Dermis blood vessel endothelial cell (primary cell): ENCODE measurements at places on chromosomes 2 and 18. TPM values are rescaled to one million over a fixed set of nuclear protein-coding genes. Genes with fewer than 3 reads are reported as not detected.

ACAA2 gene
- total RNA-seq, result 27.4 and 40.7 TPM in 2 replicates

LHCGR gene
- total RNA-seq, result not detected in 2 replicates

SIX3 gene
- not detected in 2 replicates for total RNA-seq

SAG gene
- 0.19 TPM in 1 of 2 replicates, not detected in the other for total RNA-seq

PTPRM gene
- total RNA-seq, result 87.5 and 104 TPM in 2 replicates

NCKAP5 gene
- total RNA-seq, result under 0.01 and 0.05 TPM in 2 replicates

CABYR gene
- 1.0 and 3.1 TPM in 2 replicates for total RNA-seq

TBC1D8 gene
- 81.3 and 89.8 TPM in 2 replicates for total RNA-seq

PTPRN gene
- total RNA-seq, result 0.17 TPM in 1 of 2 replicates, not detected in the other

SCYGR4 gene
- not detected in 2 replicates for total RNA-seq

RASGRP3 gene
- total RNA-seq, result 202 and 255 TPM in 2 replicates

MTCL1 gene
- 11.7 and 16.7 TPM in 2 replicates for total RNA-seq

MAP2 gene
- 3.9 and 6.0 TPM in 2 replicates for total RNA-seq

REL gene
- total RNA-seq, result 21.8 and 30.4 TPM in 2 replicates

ZC3H6 gene
- total RNA-seq, result 2.0 and 4.2 TPM in 2 replicates

DNA sequence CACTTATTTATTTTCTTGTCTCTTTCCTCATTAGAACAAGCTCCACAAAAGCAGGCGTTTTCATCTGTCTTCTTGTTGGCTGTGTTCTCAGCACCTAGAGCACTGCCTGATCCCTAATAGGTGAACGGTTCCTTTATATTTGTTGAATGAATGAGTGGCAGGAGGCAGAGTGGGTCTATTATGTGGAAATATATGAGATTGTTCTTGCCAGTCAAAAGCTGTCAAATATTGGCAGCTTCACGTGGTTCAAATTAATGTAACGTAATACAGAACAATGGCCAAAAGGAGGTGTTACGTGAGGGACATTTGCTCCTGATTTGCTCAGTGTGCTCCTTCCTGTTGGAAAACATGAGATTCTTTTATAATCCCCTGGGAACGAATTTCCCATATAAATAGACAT lies 8.5 kb upstream of the ARHGAP25 start:
- DNase-seq, result no peak

GRCh38 chr2:144183727-144184126 lies 336.2 kb downstream of the ZEB2 start:
- no peak for DNase-seq

- no peak for DNase-seq
These were observed 11.2 kb downstream of the RHBDD1 start for GRCh38 chr2:226847090-226847489.

DNA sequence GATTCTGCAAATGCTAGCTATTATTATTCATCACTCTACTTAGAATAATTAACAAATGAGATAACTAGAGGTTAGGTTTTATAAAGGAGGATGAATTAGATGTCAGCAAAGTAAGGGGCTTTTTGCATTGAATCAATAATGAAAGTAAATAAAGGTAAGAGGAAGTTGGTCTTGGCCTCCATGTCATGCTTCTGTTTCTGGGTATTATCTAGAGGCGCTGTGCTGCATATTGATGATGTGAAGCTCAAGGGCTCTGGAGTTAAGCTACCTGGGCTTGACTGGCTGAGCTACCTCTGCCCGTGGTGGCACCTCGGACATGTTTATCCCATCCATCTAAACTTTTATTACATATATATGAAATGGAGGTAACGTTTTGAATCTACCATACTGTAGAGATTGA lies 350.9 kb downstream of the PARD3B start:
- no peak for DNase-seq

- no peak for DNase-seq
These were observed 552.8 kb upstream of the NRP2 start for GRCh38 chr2:205129531-205129930.

DNA sequence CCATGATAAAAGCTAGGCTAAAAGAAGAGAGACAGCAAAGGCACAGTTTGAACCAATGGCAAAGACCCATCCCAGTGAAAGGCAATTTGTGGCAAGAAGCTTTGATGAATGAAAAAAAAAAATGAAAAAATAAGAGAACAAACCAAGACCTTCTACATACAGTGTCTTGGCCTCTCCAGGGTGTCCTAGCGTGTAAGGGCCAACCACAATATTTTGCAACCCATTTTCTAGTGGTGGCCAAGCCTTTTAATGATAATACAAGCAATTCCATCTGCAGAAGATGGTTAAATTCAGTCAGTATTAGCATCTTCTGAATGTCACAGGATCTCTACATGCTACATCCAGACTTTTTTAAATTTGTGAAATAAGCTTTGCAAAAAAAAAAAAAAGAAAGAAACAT lies 270.4 kb downstream of the LRATD1 start:
- DNase-seq, result no peak

- peak; percentile 67 for DNase-seq
These were observed 697 bp downstream of the LGALSL start for GRCh38 chr2:64454386-64455332.

DNA sequence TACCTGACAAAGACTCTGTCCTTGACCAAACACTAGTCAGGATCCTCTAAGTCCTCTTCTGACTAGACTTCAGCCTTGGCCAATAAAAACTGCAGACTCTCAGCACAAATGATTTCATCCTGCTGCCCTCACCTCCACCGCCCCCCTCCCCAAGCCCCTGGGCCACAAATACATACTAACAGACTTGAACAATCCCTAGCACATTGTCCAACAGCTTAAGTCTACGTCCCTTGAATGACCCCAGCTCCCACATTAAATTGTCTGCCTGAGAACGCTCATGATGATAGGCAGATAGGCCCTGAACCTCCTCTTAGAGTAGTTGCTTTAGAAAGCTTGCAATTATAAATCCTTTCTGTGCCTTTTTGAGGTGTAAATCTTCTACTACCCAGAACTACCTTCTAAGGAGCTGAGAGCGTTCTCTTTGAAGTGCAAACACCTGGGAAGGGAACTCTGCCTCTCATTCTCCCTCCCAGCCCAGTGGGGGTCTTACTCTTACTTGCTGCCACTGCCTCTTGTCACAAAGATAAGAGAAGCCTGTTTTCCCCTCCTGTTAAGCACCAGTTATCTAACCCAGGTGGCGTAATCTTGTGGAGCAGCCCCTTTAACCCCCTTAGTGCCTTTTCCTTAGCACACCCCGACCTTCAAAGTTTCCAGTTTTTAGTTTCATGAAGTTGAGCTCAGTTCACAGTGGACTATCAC lies 1225.6 kb downstream of the LRP1B start:
- DNase-seq, result no peak

- DNase-seq, result no peak
These were observed 2015.7 kb upstream of the LRRTM1 start for GRCh38 chr2:82320296-82320695.

GRCh38 chr2:143694335-143694734 lies 565.1 kb downstream of the ARHGAP15 start:
- DNase-seq, result no peak

DNA sequence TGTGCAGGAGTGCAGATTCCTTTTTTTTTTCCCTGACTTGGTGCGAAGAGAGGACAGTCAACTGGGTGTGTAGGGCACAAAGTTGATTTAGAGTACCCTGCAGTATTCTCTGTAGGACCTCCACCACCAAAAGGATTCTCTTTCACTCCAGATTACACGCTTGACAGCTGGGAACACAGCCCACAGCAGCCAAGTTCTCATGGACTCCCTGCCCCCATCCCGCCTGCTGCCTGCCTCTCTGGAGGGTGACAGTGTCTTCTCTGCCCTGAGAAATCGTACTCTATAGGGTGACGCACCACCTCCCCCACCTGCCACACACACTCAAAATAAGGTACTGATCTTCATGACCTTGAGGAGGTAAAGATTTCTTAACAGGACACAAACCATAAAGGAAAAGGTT lies 26.6 kb upstream of the IHH start:
- DNase-seq, result no peak

- no peak for DNase-seq
These were observed 121.2 kb downstream of the CCBE1 start for GRCh38 chr18:59575995-59576394.

DNA sequence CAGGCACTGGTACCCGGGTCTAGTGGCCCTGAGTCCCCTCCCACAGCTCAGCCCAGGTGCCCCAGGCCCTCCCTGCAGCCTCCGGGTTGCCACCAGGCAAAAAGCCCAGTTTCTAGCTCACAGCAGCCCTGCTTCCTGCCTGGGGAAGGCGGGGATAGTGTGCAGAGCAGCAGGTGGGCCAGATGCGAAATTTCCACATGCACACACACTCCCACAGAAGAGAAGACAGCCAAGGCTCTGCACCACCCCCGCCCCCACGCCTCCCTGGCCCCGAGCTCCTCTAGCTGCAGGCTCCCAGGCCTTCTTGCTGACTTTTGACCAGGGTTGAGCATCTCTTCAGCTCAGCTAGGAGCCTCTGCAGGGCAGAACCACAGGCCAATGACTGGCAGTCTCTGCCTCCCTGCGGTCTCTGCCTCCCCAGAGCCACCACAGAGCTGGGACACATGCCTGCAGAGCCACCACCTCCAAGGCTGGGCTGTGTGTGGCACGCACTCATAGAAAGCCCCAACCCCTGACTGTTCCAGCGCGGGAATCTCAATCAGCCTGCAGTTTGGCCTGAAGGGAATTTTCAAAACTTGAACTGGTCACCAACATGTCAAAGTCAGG lies 7.2 kb downstream of the SLC66A2 start:
- DNase-seq, result no peak

- no peak for DNase-seq
These were observed 5.2 kb upstream of the SKA1 start for GRCh38 chr18:50369672-50370071.

DNA sequence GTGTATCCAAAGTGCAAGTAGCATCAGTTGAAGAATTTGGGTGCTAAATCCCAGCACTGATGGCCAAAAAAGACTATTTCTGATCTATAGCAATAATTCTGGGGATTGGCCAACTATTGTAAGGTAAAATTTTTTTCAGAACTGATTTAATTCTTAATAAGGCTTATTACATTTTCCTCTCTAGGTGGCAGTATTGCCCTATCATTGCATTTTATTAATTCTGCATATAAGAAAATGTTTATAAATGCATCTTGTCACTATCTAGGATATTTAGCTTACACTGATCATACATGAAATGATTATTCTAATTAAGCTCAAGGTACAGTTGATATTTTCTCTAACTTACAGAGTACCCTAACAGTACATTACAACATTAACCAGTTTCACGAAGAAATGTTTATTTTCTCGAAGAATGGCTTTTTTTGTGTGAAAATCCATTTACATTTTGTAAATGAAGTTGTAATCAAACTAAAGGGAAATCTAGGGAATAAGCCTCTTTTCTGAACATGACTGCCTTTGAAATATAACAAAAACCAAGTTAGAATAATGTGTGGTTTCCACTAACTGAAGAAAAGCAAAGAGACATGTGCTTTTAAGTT lies 11.0 kb downstream of the TTN start:
- peak; percentile 77 for DNase-seq

GRCh38 chr2:85048534-85048933 lies 77.6 kb downstream of the KCMF1 start:
- no peak for DNase-seq

DNA sequence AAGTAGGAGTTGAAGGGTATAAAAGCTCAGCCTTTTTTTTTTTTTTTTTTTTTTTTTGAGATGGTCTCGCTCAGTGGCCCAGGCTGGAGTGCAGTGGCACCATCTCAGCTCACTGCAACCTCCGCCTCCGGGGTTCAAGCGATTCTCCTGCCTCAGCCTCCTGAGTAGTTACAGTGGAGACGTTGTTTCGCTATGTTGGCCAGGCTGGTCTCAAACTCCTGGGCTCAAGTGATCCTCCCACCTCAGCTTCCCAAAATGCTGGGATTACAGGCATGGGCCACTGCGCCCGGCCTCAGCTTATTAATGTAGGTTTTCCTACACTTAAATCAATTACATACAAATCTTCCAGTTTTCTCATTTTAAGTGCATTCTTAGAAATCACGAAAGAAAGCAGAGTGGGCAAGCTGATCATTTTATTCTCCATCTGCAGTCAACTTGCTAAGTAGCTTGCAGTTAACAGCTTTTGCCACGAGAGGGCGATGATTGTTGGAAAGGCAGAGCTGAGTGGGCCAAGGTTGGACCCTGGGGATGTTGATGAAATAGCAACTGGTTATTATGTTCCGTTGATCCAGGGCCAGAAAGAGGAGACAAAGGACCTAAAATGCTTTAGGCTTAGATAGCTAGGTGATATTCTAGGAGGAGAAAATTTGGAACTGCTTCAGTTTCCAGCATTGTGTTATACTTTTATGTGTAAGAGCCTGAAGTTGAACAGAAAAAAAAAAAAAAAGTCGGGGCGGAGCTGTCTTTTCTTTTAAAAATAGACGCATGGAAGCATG lies 234.4 kb upstream of the EPAS1 start:
- peak; percentile 96 for DNase-seq

DNA sequence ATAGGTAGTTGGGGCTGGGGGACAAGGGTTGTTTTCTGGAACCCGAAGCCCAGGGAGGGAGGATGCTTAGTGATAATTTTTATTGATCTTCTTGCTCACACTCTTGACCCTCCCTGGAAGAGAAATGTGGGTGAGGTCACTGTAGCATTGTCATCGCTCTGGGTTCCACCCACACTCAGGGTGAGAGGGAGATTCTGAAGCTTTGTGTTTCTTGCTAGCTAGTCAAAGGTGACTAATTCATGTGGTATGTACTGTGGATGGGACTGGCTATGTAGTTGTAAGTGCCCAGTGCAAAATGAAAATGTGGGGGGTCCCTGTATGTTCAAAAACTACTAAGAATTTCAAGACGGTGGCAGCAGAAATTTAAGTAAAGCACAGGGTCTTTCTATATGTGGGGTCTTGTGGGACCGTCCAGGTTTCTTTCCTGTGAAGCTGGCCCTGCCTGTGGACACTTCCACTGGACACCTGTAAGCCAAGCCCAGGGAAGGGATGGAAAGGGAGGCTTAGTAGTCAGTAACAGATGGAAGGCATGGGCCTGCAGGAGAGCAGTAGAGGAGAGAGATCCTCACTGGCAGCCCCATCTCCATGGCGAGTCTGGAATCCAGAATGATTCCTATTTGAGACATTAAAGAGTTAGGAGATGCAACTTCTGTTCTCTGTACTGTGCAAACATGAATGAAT lies 35.0 kb downstream of the TSN start:
- peak; percentile 87 for DNase-seq

GRCh38 chr18:29377346-29377745 lies 1200.4 kb upstream of the CDH2 start:
- DNase-seq, result no peak

GRCh38 chr2:201132518-201132917 lies 16.6 kb downstream of the CFLAR start:
- DNase-seq, result peak; percentile 55

DNA sequence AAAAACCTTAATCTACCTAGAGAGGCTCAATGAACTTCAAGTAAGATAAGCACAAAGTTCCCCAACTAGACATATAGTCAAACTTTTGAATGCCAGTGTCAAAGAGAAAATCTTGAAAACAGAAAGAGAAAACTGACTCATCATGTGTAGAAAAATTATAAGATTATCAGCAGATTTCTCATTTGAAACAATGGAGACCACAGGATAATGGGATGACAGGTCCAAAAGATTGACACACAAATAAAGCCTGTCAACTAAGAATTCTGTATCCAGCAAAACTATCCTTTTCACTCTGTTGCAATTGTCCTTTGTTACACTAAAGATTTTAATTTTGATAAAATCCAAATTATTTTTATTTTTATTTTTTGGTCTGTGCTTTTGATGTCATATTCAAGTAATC lies 61.6 kb downstream of the COPS8 start:
- no peak for DNase-seq

- DNase-seq, result no peak
These were observed 98.8 kb downstream of the DPP4 start for GRCh38 chr2:161975062-161975812.
